ENCODE measurements at places on chromosomes 5 and 9.

- no peak for DNase-seq
- no peak overlapping the region for H3K4me3 ChIP-seq
- no peaks in the 10 kb centered on the region for H3K36me3 ChIP-seq
Measured at GRCh38 chr5:103117471-103117991, 2.4 kb downstream of the GIN1 start.

DNA sequence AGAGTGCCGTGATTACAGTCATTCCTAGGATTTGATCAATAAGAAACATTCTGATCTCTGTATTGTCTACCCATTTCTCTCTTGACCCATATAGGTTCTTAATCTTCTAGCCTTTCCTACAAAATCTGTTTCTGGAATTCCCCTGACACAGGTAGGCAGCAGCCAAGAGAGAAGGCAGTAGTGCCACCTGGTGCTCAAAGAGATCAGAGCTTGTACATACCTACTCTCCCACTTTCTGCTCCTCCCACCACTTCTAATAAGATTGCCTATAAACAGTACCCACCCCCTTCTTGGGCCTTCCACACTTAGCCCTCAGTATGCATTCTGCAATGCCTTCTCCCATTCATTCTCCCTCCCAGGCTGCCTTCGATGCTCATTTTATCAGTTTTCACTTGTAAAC is 117.4 kb upstream of the RORB start:
- no peaks in the 10 kb centered on the region for H3K27me3 ChIP-seq
- H3K4me1 ChIP-seq = no peaks in the 10 kb centered on the region
- peak; percentile 67 for DNase-seq
- H3K36me3 ChIP-seq = no peaks in the 10 kb centered on the region
- no peak overlapping the region for H3K27ac ChIP-seq

DNA sequence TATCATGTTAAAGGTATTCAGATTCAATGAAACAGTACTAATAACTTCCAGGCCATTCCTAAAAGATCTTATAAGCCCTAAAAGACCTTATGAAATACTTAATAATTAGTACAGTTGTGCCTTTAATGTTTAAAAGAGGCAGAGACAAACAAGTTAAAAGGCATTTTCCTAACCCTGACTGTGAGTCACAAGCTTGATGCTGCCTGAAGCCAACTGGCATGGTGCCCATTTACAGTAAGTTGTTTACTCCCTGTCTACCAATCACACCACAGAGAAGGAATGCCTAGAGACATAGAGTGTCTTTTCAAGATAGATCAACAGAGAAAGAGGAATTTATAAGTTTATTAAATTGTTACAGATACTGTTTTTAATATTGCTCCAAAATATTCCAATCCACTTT is 47.8 kb downstream of the NR3C1 start:
- no peaks in the 10 kb centered on the region for H3K27me3 ChIP-seq
- H3K27ac ChIP-seq = no peak overlapping the region
- H3K36me3 ChIP-seq = no peaks in the 10 kb centered on the region
- peak; percentile 80 for DNase-seq
- H3K4me1 ChIP-seq = peaks cover 10% of the 10 kb centered on the region

GRCh38 chr5:167296661-167297060 is 994.8 kb upstream of the WWC1 start:
- H3K27ac ChIP-seq = no peak overlapping the region
- peaks cover 19% of the 10 kb centered on the region for H3K4me1 ChIP-seq
- H3K36me3 ChIP-seq = no peaks in the 10 kb centered on the region
- no peak overlapping the region for H3K4me3 ChIP-seq
- no peaks in the 10 kb centered on the region for H3K27me3 ChIP-seq

DNA sequence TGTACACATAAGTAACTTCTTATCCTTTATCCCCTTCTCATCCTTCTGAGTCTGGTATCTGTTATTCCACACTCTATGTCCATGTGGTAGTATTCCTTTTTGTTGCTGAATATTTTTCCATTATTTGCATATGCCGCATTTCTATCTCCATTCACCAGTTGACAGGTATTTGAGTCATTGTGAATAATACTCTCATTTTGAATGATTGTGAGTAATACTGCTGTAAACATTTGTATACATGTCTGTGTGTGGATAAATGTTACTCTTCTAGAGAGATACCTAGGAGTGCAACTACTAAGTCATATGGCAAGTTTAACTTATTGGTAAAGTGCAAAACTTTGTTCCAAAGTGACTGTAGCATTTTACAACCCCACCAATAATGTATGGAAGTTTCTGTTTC is 15.6 kb downstream of the RIC1 start:
- no peaks in the 10 kb centered on the region for H3K4me1 ChIP-seq
- H3K36me3 ChIP-seq = no peaks in the 10 kb centered on the region
- DNase-seq = no peak
- H3K27ac ChIP-seq = no peak overlapping the region

GRCh38 chr9:136525841-136526499 is 19.9 kb downstream of the NOTCH1 start:
- no peak for DNase-seq
- H3K4me1 ChIP-seq = peaks cover 22% of the 10 kb centered on the region
- H3K27me3 ChIP-seq = no peaks in the 10 kb centered on the region
- peak overlapping the region; percentile 46 for H3K27ac ChIP-seq
- H3K36me3 ChIP-seq = no peaks in the 10 kb centered on the region

DNA sequence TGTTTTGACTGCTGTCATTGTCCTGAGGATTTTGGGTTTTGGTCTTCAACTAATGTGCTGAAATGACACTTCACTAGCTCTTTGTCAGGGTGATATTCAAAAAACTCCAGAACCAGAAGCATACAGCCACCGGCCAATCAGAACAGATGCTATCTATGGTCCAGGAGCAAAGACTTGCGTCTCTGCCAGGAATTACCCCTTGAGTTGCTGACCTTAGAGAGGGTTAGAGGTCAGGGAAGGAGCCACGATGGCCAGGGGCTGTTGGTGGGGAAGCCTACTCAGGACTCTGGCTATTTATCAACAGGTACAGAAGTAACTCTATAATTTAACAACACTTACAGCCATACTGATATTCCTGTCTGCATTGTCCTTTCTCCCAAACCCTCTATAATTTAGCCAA is 356.8 kb downstream of the EFNA5 start:
- H3K27me3 ChIP-seq = no peaks in the 10 kb centered on the region
- no peaks in the 10 kb centered on the region for H3K4me1 ChIP-seq
- no peak for DNase-seq
- no peak overlapping the region for H3K4me3 ChIP-seq
- no peaks in the 10 kb centered on the region for H3K36me3 ChIP-seq
- H3K27ac ChIP-seq = no peak overlapping the region

DNA sequence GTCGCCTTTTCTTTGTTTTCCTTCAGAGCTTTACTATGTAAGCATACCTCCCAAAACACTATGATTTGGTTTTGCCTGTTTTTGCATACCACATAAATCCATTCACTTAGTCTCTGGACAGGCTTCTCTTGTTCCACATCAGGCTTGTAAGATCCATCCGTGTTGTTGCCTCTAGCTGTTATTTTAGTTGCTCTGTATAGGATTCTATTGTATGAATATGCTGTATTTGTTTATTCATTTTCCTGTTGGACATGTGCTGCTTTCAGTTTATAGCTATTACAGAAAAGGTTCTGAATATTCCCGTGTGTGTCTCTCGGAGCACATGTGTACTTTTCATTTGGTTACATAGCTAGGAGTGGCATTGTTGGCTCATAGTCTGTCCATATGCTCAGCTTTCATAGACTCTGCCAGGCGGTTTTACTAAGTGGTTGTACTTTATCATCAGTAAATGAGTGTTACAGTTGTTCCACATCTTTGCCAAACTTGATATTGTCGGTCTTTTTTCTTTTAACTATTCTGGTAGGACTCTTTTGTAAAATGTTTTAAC is 41.8 kb downstream of the NUP214 start:
- H3K4me3 ChIP-seq = no peak overlapping the region
- H3K36me3 ChIP-seq = no peaks in the 10 kb centered on the region
- peak; percentile 20 for DNase-seq
- no peaks in the 10 kb centered on the region for H3K27me3 ChIP-seq
- no peaks in the 10 kb centered on the region for H3K4me1 ChIP-seq

- peak overlapping the region; percentile 38 for H3K27ac ChIP-seq
- H3K4me3 ChIP-seq = no peak overlapping the region
- H3K27me3 ChIP-seq = no peaks in the 10 kb centered on the region
- no peaks in the 10 kb centered on the region for H3K36me3 ChIP-seq
- no peak for DNase-seq
- peaks cover 35% of the 10 kb centered on the region for H3K4me1 ChIP-seq
Measured at GRCh38 chr5:35488791-35489190, 128.9 kb upstream of the SPEF2 start.

Data from hepatocyte (in vitro differentiated cells).